ENCODE measurements at places on chromosomes 6 and 20.

DNA sequence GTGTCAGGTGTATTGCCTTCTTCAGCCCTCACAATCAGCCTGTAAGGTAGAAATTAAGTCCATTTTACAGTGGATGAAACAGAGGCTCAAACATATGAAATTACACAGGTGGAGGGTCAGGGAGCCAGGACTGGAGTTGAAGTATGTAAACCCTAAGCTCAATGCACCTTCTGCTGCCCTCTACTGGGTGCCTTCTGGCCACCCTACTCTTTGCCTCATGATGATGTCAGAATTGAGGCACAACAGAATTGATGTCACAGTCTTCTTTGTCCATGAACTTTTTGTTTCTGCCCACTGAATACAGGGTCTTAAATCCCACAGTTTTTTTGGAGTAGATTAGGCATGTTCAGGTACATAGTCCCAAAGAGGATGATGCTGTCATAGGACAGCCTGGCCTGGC is 400.8 kb upstream of the CHD6 start:
- DNase-seq: no peak

DNA sequence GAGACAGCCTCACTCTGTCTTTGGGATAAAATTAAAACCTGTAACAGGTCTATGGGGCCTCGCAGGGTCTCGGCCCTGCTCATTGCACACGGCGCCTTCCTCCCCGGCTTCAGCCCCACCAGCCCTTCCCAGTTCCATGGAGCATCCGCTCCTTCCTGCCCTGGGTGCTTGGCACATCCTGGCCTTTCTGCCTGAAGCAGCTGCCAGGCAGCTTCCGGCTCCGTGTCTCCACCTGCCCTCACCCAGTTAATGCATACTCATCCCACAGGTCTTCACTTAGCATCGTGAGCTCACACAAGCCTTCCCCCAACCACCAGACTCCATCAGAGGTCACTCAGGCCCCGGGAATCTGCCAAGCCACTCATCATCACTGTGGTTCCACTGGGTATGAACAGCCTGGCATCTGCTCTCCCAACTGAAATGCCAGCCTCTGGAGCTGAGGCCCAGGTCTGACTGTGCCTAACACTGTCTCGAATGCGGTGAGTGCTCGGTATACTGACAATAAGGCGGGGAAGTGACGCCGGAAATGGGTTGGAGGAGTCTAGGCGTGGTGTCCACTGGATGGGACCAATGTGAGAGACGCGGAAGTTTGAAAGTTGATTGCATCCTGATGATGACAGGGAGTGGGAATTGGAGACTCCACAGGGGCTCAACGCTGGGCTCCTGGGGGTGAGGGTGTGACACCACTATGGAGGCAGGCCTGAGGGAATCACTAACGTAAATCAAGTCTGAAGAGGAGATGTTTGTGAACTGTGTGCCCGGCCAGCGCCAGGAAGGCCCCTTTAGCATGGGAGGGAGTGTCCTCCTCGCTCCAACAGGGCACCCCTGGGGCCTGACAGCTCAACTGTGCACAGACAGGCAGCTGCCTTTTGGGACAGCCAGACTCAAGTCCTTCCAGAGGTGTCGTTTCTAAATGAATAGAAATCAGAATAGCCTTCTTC is 245.8 kb downstream of the TTLL2 start:
- DNase-seq: no peak

DNA sequence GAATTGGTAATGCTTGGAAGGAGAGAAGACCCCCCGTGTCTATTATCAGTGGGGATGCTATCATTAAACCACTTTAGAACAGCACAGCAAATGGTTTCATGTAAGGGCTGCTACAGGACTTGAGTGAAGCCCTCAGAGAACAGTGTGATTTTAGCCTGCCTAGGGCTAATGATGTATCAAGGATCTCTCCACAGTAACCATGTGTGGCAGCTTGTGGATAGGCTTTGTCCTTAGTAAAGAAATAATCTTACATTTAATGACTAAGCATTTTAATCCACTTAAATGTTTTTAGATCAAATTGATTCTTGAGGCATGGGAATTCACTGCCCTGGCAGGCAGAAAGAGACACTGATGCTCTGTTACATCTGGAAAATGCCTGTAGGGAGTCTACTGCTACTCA is 495.1 kb downstream of the NKAIN2 start:
- no peak for DNase-seq

DNA sequence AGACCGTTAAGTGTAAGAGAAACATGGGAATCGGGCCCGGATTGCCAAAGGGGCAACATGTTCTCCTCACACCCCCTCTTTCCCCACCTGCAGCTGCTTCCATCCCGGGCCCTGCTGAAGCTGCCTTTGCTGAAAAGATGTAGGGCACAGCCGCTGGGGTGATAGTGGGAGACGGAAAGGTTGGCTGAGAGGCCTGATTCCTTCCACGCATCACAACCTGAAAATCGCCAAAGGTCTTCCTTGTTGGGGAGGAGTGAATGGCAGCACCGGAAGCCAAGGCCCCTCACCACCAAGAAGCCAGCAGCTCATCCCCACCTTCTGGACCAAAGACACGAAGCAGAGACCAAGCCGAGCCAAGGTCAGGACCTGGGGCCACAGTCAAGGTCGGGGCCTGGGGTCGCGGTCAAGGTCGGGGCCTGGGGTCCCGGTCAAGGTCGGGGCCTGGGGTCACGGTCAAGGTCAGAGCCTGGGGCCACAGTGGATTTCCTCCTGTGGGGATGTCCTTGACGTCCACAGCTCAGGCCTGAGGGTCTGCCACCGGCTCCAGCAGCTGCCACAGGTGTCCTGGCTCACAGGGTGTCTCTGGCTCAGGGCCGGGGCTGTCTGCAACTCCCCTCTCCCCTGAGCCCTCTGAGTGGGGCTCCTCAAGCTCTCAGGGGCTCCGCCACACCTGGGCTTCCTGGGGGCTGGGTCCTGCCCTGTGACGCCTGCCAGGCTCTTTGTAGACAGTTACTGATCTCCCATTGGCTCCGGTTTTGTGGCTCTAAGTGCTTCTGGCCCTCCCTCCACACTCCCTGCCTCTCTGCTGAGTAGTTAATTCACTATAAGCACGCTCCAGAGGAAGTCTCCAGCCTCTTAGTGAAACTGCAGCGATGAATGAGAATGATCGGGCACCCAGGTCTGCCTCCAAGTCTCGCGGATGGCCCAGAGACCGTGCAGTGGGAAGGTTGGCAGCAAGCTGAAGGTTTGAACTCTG is 5.5 kb upstream of the CHRNA4 start:
- no peak for DNase-seq

DNA sequence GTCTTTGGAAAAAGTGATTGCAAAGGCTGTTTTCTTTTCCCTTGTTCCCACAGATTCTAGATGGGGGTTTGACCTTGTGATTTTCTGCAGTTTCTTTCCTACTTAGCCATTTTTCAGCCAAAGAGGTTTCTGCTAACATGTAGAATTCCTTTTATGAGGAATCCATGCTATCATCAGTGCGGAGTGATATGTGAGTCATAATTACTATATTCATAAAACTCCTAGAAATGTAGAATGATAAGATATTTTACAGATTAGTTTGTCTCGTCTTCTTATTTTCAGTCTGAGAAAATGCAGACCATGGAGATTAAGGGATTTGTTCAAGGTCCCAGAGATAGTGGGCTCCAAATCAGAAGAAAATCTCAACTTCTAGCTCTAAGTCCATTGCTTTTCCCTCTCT is 98.6 kb downstream of the KCNQ5 start:
- peak; percentile 57 for DNase-seq

DNA sequence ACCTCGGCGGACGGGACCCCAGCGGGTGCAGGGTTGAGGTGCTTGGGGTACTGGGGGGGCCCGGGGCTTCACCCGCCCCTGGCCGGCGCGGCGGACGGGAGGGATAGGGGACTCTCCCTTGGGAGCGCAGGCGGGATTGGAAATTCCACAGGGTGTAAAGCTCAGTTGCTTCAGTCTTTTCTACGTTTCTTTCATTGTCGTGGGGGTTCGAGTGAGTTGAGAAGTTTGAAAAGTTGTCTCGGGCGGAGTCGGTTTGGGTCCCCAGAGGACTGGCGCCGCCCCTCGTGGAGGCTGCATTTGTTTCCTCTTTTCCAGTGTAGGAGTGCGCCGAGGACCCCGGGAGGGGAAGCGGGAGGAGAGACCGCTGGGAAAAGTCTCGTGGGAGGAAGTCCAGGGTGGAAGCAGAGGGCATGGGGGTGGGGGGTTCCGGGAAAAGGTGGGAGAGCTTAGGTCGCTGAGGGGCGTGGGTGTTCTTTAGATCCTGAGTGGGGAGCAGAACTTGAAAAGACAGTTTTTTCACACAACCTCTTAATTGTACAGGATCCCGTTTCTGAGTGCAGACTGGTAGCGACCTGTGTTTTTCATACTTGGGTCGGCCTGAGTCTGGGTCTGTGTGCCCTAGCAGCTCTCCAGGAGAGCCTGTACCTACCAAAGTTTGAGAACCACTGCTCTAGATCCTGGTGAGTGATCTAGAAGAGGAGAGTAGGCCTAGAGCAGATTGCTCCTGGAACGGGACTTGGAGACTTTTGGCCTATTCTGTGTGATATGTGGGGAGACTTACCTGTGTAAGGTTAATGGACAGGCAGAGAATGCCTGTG is 495 bp downstream of the FAM83B start:
- DNase-seq: no peak

- DNase-seq: no peak
Measured at GRCh38 chr6:113920663-113921267, 50.2 kb downstream of the HDAC2 start.

DNA sequence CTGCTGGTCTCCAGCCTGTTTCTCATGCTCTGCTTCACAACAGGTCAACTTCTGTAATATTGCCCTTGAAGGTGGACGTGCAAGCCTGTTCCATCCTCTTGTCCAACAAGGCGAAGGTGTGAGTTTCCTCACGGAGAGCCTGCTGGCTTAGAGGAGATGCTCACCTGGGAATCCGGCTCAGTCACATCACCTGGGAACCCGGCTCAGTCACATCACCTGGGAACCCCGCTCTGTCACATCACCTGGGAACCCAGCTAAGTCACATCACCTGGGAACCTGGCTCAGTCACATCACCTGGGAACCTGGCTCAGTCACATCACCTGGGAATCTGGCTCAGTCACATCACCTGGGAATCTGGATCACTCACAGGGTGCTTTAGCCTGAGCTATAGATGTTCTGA is 230.1 kb downstream of the ERMARD start:
- no peak for DNase-seq

DNA sequence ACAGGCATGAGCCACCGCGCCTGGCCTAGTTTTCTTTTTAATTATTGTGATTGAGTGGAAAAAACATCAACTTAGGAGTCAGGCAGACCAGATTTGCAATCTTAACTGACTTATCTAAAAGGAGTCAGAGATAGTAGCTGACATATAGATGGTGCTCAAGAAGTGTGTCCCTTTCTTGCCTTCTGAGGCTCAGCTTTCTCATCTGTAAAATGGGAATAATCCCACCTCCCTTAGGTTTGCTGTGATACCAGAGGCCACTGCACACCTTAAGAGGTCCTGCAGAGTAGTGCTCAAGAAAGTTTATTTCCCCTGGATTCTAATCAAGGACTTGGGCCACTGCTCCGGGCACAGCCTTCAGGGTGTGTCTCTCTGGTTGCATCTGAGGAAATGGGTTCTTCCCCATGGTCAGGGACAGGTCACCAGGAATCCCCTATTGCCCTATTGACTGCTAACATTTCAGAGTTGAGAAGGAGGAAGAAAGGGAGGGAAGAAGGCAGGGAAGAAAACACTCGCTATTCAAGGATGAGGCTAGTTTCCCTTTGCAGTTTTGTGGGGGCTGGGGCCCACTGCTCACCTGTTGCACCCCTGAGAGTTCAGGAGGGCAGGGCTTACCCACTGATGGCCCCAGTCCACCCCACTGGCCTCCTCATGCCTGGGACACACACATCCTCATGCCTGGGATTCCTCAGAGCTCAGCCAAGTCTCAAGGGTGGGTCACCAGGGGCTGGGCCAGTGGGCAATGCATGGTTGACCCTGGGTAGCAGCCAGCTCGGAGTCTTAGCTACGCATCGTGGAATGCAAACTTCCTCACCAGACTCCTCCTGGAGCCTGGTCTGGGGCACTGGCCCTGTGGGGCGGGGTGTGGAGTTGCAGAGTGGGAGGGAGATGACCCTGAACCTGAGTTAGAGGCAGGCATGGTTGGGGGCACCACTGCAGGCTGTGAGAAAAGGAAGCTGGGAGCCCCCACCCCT is 21.2 kb downstream of the C6orf132 start:
- DNase-seq: peak; percentile 65

GRCh38 chr20:49594931-49595315 is 27.0 kb upstream of the PTGIS start:
- no peak for DNase-seq

GRCh38 chr6:128598571-128598970 is 78.2 kb upstream of the PTPRK start:
- DNase-seq: no peak

- DNase-seq: no peak
Measured at GRCh38 chr20:62051546-62052255, 14.0 kb downstream of the TAF4 start.

DNA sequence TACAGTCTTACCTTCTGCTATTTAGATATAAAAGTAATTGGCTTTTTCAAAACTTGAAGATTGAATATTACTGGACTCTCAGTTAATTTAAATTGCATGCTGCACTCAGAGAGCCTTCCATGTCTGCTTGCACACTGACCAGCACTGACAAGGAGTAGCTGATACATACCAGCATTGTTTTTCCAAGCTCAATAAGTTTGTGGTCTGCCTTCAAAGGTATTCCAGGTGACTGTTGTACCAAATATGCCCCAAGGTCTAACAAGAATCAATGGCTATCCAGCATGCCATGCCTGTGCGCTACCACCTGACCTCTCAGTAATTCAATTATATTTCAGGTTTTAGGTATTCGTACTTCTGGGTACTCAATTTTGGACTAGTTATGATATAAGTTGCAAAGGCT is 30.0 kb downstream of the BEND6 start:
- no peak for DNase-seq

- DNase-seq: no peak
Measured at GRCh38 chr20:4853757-4854560, 132.2 kb downstream of the PRND start.
